ENCODE measurements at places on chromosomes 1 and 21.

DNA sequence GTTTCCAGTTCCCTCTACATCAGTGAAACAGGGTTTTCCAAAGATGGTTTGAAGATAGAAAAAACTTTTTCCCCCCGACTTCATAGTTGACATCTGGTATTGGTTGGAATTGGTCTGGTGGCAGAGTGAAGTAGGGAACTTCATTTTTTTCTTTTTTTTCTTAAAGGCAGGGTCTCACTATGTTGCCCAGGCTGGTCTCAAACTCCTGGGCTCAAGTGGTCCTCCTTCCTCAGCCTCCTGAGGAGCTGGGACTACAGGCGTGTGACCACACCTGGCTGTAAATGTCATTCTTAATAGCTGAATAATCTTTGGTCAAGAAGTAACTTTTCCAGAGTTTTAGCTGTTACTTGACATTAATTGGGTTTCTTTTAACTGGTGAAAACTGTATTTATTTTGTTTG lies 21.7 kb downstream of the ZBTB37 start:
- no peak for DNase-seq

DNA sequence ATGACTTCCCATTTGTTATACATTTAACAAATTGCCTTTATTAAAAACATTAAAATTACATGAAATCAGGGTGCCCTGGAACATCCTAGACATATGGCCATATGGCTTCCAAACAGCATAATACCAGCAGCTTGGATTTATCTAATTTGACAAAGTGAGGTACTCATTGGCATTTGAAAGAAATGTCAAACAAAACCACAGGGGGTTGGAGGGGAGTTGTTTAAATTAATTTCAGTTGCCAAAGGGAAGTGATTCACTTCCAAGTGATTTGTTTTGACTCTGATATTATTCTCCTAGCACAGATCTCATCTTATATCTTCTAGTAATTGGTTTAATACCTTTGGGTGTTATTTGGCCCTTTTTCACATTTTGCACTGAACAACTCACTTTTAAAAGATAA lies 24.5 kb upstream of the POU2F1 start:
- DNase-seq, result no peak

- DNase-seq, result no peak
Measured at GRCh38 chr1:153364766-153365666, 7.4 kb downstream of the S100A9 start.

DNA sequence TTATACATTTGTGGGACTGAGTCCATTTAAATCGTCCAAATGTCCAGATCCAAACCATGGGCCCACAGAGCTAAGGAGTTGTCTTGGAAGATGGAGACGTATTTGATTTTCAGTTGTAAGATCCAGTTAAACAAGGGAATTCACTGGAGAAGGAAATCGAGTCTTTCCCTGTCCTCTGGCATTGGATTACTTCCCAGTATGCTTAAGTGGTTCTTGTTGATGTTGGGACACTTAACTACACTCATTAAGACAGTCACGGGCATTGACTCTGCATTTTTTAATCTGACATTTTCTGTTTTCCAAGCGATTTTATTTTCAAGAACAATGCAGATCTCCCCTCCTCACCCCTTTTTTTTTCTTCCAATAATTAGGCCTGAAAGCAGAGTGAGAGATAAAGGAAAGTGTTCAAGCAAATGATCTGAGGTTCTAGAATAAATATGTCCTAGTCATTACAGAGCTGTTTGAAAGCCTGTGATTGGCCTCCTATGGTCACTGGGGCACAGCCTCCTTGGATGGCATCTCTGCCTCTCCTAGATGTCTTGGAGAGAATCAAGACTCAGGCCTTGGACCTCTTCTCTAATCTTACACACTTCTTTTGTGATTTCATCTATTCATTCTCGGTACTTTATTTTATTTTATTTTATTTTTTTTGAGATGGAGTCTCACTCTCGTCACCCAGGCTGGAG lies 48.9 kb downstream of the CD247 start:
- DNase-seq, result no peak

DNA sequence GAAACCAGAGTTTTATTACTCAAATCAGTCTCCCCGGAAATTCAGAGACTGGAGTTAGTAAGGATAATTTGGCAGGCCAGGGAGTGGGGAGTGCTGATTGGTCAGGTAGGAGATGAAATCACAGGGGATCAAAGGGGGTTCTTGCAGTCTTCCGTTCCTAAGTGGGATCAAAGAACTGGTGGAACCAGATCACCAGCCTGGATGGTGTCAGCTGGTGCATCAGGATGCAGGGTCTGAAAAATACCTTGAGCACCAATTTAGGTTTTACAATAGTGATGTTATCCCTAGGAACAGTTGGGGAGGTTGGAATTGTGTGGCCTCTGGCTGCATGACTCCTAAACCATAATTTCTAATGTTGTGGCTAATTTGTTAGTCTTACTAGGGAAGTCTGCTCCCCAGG lies 1.4 kb upstream of the CD101 start:
- no peak for DNase-seq

- DNase-seq, result no peak
Measured at GRCh38 chr1:29802181-29803068, 566.1 kb downstream of the PTPRU start.
